ENCODE measurements at places on chromosomes 3 and 15. TPM values are rescaled to one million over a fixed set of nuclear protein-coding genes. Genes with fewer than 3 reads are reported as not detected.

Gene DYNLT2B
- total RNA-seq, result 7.0 TPM

Gene FGF7
- 236 TPM for total RNA-seq

Gene TMCO5A
- total RNA-seq, result not detected

Gene NRG4
- 0.56 TPM for total RNA-seq

Gene CHRM5
- total RNA-seq, result not detected

Gene GADL1
- under 0.01 TPM for total RNA-seq

Gene SLC2A2
- total RNA-seq, result not detected

Gene CDCP1
- 37.5 TPM for total RNA-seq

Gene NR2E3
- total RNA-seq, result 0.38 TPM

Gene GCHFR
- total RNA-seq, result 0.38 TPM

Gene GOLGA8N
- 1.3 TPM for total RNA-seq

Gene TMEM158
- total RNA-seq, result 40.3 TPM

Gene COLQ
- total RNA-seq, result under 0.01 TPM

Gene RASGRF1
- total RNA-seq, result not detected

Gene TMF1
- 50.4 TPM for total RNA-seq

Gene GOLGA8S
- total RNA-seq, result not detected

Gene RETNLB
- not detected for total RNA-seq

Gene DUOX1
- under 0.01 TPM for total RNA-seq

Gene GPR62
- total RNA-seq, result not detected

Gene TMEM207
- total RNA-seq, result not detected

Gene NLGN1
- 6.1 TPM for total RNA-seq

Gene BMF
- total RNA-seq, result 2.5 TPM

Gene SLC35G2
- 11.3 TPM for total RNA-seq

Gene ANKRD34C
- not detected for total RNA-seq

Gene TPRG1
- 0.56 TPM for total RNA-seq

Gene SLC28A1
- total RNA-seq, result under 0.01 TPM

Gene IFT122
- total RNA-seq, result 21.1 TPM

Gene CSPG5
- 0.19 TPM for total RNA-seq

Gene LTF
- 0.38 TPM for total RNA-seq

Gene SH3BP5
- 22.2 TPM for total RNA-seq

Gene ATP10A
- total RNA-seq, result 13.0 TPM

Gene RAB6B
- total RNA-seq, result 0.19 TPM

Gene FANCD2OS
- total RNA-seq, result not detected

Gene TM4SF1
- 657 TPM for total RNA-seq

Gene CYP8B1
- not detected for total RNA-seq

Gene CIDEC
- under 0.01 TPM for total RNA-seq

Gene LYZL4
- total RNA-seq, result 0.19 TPM

Gene CYP11A1
- total RNA-seq, result 0.38 TPM

Gene FAN1
- total RNA-seq, result 18.6 TPM

Gene LIPH
- total RNA-seq, result 2.3 TPM

Gene GOLGA8M
- 0.56 TPM for total RNA-seq

Gene SCAANT1
- not detected for total RNA-seq

Gene SH2D7
- not detected for total RNA-seq

Gene TWF2
- 60.3 TPM for total RNA-seq

Gene IGF2BP2
- total RNA-seq, result 36.1 TPM
